Pulmonary artery endothelial cell (primary cell): ENCODE measurements at places on chromosomes 3 and 15. TPM values are rescaled to one million over a fixed set of nuclear protein-coding genes. Genes with fewer than 3 reads are reported as not detected.

The ACSBG1 gene
- not detected in 2 replicates for total RNA-seq

DNA sequence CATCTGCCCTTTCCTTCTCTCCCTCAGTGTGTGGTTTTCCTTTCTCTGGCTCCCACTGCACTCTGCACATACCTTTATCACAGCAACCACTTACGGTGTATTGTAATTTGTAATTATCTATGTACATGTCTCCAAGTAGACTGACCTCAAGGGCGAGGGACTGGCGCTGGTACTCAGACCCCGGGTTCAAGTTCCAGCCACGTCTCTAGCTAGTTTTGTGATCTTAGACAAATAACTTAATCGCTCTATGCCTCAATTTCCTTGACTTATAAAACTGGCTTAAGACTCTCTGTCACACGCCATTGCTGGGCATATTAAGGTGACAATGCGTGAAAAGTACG is 607 bp upstream of the SENP2 start:
- DNase-seq: no peak

GRCh38 chr3:124814620-124815421 is 72.3 kb downstream of the ITGB5 start:
- no peak for DNase-seq

DNA sequence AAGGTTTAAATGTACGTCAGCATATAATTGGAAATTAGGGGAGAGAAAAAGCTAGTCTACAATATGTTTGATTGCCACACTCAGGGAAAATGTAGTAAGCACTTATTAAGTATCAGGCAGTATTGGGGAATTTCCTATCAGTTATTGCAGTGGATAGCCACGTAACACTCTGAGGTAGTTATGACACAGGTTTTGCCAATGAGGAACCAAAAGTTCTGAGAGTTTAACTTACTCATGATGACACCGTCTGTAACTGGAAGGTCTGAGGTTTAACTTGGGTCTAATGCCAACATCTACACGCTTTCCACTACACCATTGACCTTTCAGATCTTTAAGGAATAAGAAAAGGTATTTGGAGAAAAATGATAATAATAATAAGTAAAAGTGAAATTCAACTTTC is 89.5 kb downstream of the ZMAT3 start:
- no peak for DNase-seq

The CPB1 gene
- not detected in 2 replicates for total RNA-seq

DNA sequence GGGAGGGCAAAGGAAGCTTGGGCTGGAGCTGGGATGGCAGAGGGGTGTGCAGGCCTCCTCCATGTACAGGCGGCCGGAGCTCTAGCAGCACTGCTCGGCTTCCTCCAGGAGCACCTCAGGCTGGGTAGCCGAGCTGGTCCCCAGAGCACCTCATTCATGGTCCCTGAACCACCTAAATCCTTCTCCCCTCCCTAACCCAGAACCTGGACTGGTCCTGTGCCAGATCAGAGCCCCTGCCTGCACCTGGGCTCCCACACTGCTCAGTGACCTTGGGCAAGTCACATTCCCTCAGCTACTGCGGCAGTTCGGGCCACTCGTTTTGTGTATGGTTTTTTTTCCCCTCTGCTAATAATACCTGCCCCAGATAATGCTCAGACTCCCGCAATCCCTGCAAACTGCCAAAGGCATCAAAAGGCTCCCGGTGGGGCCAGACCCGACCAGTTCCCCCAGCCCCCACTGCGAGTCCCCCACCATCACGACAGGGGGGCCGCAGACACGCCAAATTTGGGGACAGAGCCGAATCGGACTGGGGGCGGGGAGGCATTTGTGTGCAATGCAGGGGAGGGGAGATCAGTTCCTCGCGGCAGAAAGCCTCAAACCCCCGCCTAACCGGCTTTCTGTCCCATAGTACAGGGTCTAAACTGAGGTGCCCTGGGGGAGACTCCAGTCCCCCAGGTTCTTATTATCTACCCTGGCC is 1.3 kb downstream of the SEMA7A start:
- no peak for DNase-seq

- no peak for DNase-seq
These were observed 350.4 kb upstream of the SEMA6D start for GRCh38 chr15:47366884-47367283.

The TEX55 gene
- not detected in 2 replicates for total RNA-seq

The RYR3 gene
- under 0.01 TPM in 2 replicates for total RNA-seq

The CYB561D2 gene
- total RNA-seq: 19.1 and 26.3 TPM in 2 replicates

The CCRL2 gene
- 5.0 and 6.4 TPM in 2 replicates for total RNA-seq

- DNase-seq: no peak
These were observed 8.7 kb downstream of the MYL3 start for GRCh38 chr3:46854555-46854991.

DNA sequence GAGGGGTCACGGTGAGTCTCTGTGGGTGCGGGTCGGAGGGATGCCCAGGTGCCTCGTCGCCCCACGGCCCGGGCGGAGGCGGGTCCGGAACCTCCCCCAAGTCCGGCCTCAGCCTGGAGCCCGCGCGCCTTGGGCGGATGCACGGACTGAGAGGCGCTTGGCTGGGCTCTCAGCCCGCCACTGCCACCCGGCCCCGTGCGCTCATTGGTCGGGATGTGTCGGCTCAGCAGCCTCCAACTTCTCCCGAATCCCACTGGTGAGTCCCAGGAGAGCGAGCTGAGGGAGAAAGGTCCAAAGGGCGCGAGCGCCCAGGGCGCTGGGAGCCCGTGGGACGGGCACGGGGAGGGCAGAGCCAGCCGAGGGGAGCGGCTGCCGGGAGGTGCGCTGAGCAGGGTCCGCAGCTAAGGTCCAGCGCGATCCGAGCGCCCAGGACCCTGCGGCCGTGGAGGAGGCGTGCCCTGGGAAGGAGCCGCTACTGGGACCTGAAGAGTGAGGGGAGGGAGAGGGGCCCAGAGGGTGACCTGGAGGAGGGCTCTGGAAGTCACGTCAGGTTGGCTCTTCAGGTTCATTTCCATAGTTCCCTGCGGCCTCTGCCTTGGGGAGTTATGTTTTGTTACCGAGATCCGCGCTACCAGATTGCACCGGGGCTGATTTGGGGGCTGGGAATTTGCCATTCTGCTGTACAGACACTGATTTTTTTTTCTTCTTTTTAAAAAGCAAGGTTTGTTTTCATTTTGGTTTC is at the start of gene MME:
MME (plus strand) TSS at position 574 of the 742 bp plus-strand sequence. CDS start 3,849 bp downstream, outside the sequence.
- DNase-seq: no peak

The SATB1 gene
- 7.0 and 17.5 TPM in 2 replicates for total RNA-seq

GRCh38 chr15:101201411-101202174 is 50.3 kb downstream of the CHSY1 start:
- DNase-seq: peak; percentile 81

GRCh38 chr3:142931222-142931621 is 32.3 kb downstream of the PAQR9 start:
- DNase-seq: no peak

GRCh38 chr3:72099326-72100079 is 314.6 kb upstream of the PROK2 start:
- no peak for DNase-seq

The GOLGA8S gene
- under 0.01 and 0.04 TPM in 2 replicates for total RNA-seq

- no peak for DNase-seq
These were observed 108.2 kb downstream of the TBL1XR1 start for GRCh38 chr3:177089110-177089509.

The ZNF280D gene
- total RNA-seq: 18.7 and 23.4 TPM in 2 replicates

DNA sequence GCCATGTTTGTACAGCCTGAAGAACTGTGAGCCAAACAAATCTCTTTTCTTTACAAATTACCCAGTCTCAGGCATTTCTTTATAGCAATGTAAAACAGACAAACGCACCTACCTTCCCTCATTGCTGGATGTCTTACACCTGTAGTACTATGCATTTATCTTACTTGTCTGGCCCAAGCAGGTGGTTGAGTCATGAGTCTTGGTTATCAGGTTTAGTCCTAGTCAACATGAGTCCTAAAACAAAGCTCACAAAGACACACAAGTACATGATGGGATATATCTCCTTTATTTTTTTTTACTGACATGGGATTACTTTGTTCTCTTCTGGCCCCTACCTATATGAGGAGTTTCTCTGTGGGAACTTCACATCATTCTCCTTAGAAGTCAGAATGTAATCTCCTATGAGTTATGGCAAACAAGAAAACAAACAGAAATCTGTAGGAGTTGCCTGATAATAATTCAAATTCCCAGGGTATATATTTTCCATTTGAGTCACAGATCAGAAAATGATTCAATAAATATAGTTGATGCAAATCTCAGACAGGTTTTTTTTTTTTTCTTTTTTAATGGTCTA is 33.6 kb upstream of the PLSCR2 start:
- no peak for DNase-seq

- no peak for DNase-seq
These were observed 47.3 kb downstream of the P3H2 start for GRCh38 chr3:190073264-190074008.

The ERICH6 gene
- total RNA-seq: not detected in 2 replicates

DNA sequence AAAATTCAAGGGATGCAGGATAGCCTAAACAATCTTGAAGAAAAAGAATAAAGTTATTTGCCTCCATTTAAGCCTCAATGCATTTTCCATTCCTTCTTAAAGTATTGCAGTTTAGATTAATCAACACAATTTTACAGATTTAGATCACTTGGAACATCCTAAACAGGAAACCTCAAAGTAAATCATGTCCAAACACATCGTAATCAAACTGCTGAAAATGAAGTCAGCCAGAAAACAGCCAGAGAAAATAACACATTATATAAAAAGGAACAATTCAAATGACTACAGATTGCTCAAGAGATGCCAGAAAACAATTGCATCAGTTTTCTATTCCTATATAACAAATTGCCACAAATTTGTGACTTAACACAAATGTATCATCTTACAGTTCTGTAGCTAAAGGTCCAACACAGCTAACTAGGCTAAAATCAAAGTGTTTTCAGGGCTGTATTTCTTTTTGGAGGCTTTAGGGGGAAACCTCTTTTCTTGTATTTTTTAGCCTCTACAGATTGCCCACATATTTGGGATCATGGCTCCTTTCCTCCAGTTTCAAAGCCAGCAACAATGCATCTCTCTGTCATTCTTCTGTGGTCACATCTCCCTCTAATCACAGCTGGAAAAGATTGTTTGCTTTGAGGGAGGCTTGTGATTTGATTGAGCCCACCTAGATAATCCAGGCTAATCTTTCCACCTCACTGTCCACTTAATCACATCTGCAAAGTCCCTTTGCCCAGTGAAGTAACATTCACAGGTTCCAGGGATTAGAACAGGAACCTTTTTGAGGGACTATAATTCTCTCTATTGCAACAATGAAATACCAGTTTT is 543.3 kb upstream of the UBE2E2 start:
- DNase-seq: no peak

DNA sequence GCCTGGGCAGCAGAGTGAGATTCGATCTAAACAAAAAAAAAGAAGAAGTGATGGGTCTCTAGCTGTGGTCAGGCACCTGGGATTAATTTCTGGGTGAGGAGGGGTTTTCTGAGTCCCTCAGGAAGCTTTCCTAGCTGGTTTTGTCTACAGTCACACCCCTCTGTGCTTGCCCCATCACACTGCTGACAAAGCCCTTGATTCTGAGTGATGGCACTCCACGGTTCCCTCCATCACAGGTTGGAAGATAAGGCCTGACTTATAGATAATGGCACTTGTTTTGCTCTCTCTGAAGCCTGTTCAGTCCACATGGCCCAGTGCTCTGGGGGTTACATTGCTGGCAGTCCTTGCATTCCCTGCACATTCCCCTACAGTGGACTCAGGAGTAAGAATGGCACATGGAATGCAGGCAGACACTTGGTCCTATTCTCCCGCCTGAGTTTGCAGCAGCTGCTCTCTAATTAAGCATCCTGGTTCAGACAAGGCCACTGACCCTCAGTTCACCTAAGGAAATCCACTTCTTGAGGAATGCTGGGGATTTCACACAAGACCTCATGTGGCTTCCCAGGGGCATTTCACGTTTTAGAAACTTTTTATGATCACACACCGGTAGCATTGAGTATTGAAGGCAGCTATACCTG is 81.0 kb upstream of the NMNAT3 start:
- no peak for DNase-seq
